ENCODE measurements at places on chromosomes 13 and 19.

DNA sequence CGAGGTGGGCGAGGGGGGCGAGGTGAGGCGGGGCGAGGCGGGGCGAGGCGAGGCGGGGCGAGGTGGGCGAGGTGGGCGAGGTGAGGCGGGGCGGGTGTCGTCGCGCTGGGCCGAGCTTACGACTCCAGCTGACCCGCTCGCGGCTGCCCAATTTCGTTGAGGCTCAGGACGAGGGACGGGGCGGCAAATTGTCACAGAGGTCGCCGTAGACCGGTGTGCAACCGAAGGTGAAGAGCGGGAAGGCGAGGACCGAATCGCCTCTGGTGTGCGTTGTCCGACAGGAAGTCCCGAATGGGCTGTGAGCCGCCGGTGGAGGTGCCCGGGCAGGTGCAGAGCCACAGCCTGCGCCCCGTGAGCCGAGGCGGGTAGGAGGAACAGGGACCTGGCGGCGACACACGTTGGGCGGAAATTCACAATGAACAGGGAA lies at the start of gene LACC1:
Gene LACC1, plus strand, starts transcription at position 150 of the 427 bp plus-strand sequence. CDS start 1,082 bp downstream, outside the sequence.
- no peak for DNase-seq

GRCh38 chr13:89082623-89083022 lies 1411.5 kb downstream of the SLITRK5 start:
- DNase-seq, result no peak

- no peak for DNase-seq
Measured at GRCh38 chr19:9996541-9996940, 13.8 kb downstream of the COL5A3 start.

GRCh38 chr13:114099918-114100445 lies 32.4 kb downstream of the RASA3 start:
- no peak for DNase-seq

GRCh38 chr13:83372786-83373185 lies 509.5 kb downstream of the SLITRK1 start:
- DNase-seq, result no peak

All from activated CD4-positive, alpha-beta T cell treated with anti-CD3 and anti-CD28 coated beads, Interleukin-2, amount 50 U/mL, for 4 hours (primary cell).